Activated T-cell treated with anti-CD3 and anti-CD28 coated beads, Interleukin-2, amount 50 U/mL, for 72 hours (primary cell): ENCODE measurements at places on chromosomes 5 and 9. TPM values are rescaled to one million over a fixed set of nuclear protein-coding genes. Genes with fewer than 3 reads are reported as not detected.
A peak's percentile ranks its signal among the peaks of the same experiment; 100 is the strongest.

LEAP2 gene
- total RNA-seq, result 5.0 TPM

ARPC5L gene
- 125 TPM for total RNA-seq

CD274 gene
- total RNA-seq, result 16.4 TPM

PROB1 gene
- total RNA-seq, result 3.1 TPM

DNA sequence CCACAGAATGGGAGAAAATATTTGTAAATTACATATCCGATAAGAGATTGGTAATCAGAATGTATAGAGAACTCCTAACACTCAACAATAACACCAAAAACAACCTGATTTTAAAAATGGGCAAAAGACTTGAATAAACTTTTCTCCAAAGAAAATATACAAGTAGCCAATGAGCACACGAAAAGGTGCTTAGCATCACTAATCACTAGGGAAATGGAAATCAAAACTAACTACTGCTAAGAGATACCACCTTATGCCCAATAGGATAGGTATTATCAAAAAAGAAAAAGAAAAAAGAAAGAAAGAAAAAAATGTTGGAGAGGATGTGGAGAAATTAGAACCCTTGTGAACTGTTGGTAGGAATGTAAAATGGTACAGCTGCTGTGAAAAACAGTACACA is 212.1 kb downstream of the TLR4 start:
- no peak for DNase-seq
- no peaks in the 10 kb centered on the region for H3K4me1 ChIP-seq
- H3K36me3 ChIP-seq, result peaks cover 5% of the 10 kb centered on the region
- H3K27me3 ChIP-seq, result no peaks in the 10 kb centered on the region
- no peak overlapping the region for H3K4me3 ChIP-seq
- no peak overlapping the region for H3K27ac ChIP-seq

GRCh38 chr9:86868616-86869015 is 78.7 kb downstream of the GAS1 start:
- no peak for DNase-seq
- H3K27ac ChIP-seq, result no peak overlapping the region
- no peak overlapping the region for H3K4me3 ChIP-seq
- no peaks in the 10 kb centered on the region for H3K4me1 ChIP-seq
- no peaks in the 10 kb centered on the region for H3K36me3 ChIP-seq

GRCh38 chr9:107759009-107759822 is 269.6 kb upstream of the KLF4 start:
- no peaks in the 10 kb centered on the region for H3K27me3 ChIP-seq
- H3K36me3 ChIP-seq, result no peaks in the 10 kb centered on the region
- DNase-seq, result no peak
- H3K4me1 ChIP-seq, result no peaks in the 10 kb centered on the region

DNA sequence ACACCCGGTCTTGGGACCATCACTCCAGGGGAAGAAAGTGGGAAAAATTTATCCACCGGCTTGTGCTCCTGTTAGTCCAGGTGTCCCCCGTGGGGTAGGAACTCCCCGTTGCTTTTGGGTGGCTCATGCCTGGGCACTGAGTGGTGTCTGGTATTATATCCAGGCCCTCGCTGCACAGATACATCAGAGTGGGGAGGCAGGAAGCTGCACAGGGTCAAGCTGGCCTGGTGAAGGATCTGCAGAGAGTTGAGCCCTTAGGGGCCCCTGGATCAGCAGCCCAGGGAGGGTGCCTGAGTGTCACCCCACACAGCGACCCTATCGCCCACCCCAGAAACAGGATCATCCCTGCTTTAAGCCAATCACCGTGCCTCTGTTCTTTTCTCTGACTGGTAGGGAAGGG is 24.4 kb upstream of the COL5A1 start:
- DNase-seq, result no peak
- no peak overlapping the region for H3K4me3 ChIP-seq
- H3K4me1 ChIP-seq, result no peaks in the 10 kb centered on the region
- no peak overlapping the region for H3K27ac ChIP-seq

DNA sequence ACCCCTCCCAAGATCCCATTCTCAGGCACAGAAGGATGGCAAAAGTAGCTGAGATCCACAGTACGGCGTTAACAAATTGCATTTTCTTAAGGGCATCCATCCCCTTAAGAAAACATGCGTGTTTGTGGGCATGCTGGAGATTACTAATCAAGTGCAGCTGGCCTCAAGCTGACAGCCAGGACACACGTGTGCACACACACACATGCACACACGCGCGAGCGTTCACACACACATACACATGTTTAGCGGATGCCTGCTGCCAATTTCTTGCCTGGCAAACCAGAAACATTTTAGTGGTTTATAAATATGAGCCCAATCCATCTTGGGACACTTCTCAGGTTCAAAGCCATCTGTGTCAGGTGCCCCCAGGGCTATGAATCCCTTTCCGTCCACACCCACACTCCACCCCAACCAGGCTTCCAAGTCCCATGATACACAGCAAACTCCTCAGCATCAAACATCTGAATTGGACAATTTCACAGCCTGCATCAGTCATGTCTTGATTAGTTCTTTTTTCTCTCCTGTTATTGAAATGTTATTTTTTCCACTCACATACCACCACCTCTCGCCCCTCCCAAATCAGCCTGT is 23.5 kb upstream of the SMIM23 start:
- H3K4me1 ChIP-seq, result peaks cover 14% of the 10 kb centered on the region
- H3K36me3 ChIP-seq, result peaks cover 6% of the 10 kb centered on the region
- no peak overlapping the region for H3K4me3 ChIP-seq
- peaks cover 31% of the 10 kb centered on the region for H3K27me3 ChIP-seq
- H3K27ac ChIP-seq, result no peak overlapping the region

GRCh38 chr9:115882911-115883310 is 270.7 kb upstream of the PAPPA start:
- no peaks in the 10 kb centered on the region for H3K4me1 ChIP-seq
- no peak overlapping the region for H3K27ac ChIP-seq
- no peaks in the 10 kb centered on the region for H3K27me3 ChIP-seq
- H3K4me3 ChIP-seq, result no peak overlapping the region
- no peaks in the 10 kb centered on the region for H3K36me3 ChIP-seq

GRCh38 chr5:56739990-56740389 is 75.4 kb upstream of the MAP3K1 start:
- H3K36me3 ChIP-seq, result peaks cover 2% of the 10 kb centered on the region
- DNase-seq, result no peak
- H3K4me3 ChIP-seq, result no peak overlapping the region

DNA sequence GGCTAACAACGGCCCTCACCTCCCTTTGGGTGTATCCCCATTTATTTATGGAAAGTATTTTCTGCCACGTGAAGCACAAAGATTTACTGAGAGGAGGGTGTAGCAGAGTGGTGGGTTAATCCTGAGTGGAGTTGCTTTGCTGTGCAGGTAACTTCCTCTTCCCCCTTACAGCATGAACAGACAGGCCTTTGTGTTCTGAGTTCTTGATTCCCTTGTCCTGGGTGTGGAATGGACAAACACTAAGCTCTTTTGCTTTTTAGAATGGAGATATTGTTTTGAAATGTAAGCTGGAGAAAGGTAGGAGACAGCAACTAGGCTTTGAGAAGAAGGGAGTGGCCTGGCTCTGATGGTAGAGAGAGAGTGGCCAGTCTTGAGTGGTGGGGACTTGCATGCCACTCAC is 17.1 kb upstream of the GLRX start:
- DNase-seq, result no peak
- no peaks in the 10 kb centered on the region for H3K27me3 ChIP-seq
- no peak overlapping the region for H3K4me3 ChIP-seq
- no peaks in the 10 kb centered on the region for H3K36me3 ChIP-seq
- H3K27ac ChIP-seq, result no peak overlapping the region
- H3K4me1 ChIP-seq, result peaks cover 51% of the 10 kb centered on the region

- peak overlapping the region; percentile 99 for H3K27ac ChIP-seq
- peaks cover 6% of the 10 kb centered on the region for H3K36me3 ChIP-seq
- peaks cover 51% of the 10 kb centered on the region for H3K4me1 ChIP-seq
- H3K27me3 ChIP-seq, result no peaks in the 10 kb centered on the region
- DNase-seq, result no peak
Measured at GRCh38 chr5:131514316-131515283, 120.4 kb downstream of the RAPGEF6 start.

GRCh38 chr5:131019601-131020315 is 145.3 kb downstream of the HINT1 start:
- H3K4me1 ChIP-seq, result no peaks in the 10 kb centered on the region
- no peak for DNase-seq
- no peak overlapping the region for H3K27ac ChIP-seq

DNA sequence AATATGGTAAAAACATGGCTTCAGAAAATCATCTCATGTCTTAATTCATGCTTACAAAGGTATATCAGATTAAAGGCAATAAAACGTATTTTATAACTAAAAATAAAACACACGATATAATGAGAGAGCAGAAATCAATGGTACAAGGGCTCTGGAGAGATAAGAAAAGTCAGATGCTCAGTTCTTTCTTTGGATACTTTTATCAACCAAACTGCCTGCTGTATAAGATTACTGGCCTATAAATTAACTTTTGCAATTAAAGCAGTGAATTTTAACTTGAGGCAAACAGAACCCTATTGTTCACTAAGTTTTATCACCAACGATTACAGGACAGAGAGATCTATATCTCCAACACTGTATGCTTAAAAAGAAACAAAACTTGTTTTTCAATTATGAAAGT is 42.1 kb upstream of the HNRNPA0 start:
- no peak overlapping the region for H3K4me3 ChIP-seq
- DNase-seq, result no peak
- H3K36me3 ChIP-seq, result no peaks in the 10 kb centered on the region

- H3K27ac ChIP-seq, result no peak overlapping the region
- H3K4me3 ChIP-seq, result no peak overlapping the region
- H3K4me1 ChIP-seq, result peaks cover 14% of the 10 kb centered on the region
- no peak for DNase-seq
- peaks cover 5% of the 10 kb centered on the region for H3K36me3 ChIP-seq
Measured at GRCh38 chr5:1502046-1502736, 21.6 kb downstream of the LPCAT1 start.

DNA sequence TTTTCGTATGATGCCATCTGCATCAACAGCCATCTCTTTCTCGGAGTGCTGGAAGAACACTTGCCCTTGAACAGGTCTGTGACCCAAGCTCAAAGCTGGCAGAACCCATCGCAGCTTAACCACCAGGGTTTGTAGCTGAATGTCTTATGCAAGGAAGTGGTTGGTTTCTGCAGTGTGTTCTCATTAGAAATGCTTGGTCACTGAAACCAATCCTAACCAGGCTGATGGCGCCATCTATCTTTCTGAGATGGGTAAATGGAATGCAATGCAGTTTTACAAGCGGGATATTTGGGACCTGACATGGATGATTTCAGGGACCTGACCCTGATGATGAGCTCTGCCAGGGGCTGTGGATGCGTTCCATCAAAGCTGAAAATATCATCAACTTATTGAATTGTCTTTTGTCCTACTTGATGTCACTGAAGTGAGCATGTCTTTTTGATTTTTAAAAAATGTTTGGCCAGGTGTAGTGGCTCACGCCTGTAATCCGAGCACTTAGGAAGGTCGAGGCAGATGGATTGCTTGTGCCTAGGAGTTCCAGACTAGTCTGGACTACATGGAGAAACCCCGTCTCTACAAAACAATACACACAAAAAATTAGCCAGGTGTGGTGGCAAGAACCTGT is 28.7 kb downstream of the DMRT3 start:
- H3K36me3 ChIP-seq, result no peaks in the 10 kb centered on the region
- H3K27ac ChIP-seq, result no peak overlapping the region
- DNase-seq, result no peak
- H3K4me1 ChIP-seq, result peaks cover 19% of the 10 kb centered on the region

DNA sequence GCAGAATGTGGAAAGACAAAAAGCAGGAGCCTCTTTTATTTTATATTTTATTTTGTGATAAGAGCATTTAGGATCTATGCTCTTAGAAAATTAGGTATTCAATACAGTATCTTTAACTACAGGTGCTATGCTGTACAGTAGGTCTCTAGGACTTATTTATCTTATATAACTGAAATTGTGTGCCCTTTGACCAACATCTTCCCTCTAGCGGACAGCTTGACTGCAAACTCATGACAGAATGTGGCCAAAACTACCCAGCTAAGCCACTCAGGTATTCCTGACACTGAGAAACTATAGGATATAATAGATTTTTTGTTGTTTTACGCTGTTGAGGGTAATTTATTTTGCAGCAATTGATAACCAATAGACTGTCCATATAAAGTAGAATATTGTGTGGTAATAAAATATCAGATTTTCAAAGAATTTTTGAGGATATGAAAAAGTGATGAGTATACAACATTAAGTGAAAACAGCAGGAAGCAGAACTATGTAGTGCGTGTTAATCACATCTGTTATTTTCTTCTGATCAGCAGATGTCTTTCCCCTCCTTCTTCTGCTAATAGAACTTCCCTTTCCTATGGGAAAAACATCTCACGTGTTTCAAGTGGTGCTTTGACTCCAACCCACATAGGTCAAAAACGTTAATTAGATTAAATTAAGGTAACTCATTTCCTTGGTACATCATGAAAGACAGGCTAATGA is 69.9 kb upstream of the SELENOP start:
- no peaks in the 10 kb centered on the region for H3K4me1 ChIP-seq
- no peak for DNase-seq
- H3K36me3 ChIP-seq, result no peaks in the 10 kb centered on the region
- no peak overlapping the region for H3K27ac ChIP-seq

GRCh38 chr9:71331603-71332002 is 210.2 kb upstream of the TRPM3 start:
- H3K4me3 ChIP-seq, result no peak overlapping the region
- no peak overlapping the region for H3K27ac ChIP-seq
- H3K27me3 ChIP-seq, result peaks cover 11% of the 10 kb centered on the region
- no peaks in the 10 kb centered on the region for H3K36me3 ChIP-seq
- no peak for DNase-seq

GRCh38 chr5:61394078-61394704 is 62.1 kb downstream of the ZSWIM6 start:
- no peak overlapping the region for H3K4me3 ChIP-seq
- H3K4me1 ChIP-seq, result peaks cover 2% of the 10 kb centered on the region

DNA sequence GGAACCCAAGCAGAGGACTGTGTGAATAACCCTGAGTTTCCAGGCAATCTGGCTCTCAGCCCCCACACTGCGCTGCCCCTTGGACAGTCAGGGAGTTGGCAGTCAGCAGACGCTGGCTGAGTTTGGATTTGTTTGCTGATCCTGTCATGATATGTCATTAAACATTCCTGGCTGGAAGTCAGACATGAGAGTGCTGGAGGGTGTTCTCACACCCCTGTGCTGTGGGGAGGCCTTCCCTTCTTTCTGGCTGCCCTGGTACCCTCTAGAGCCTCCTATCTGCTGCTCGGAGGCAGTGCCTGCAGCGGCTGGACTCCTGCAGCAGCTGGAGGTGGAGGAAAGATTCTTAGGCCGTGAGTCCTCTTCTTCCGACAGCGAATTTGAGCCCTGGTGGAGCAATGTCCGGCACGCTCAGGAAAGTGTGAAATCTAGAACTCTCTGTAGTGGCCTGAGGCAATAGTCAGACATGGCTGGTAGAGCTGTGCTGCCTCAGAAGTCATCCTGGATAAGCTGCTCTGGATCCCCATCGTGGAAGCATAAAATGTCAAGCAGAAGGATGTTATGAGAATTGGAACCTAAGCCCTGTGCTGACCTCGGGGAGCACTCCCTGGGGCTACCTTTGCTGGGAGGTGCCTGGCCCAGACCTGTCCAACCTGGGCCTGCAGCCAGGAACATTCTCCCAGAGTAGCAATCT is 72.0 kb downstream of the PDE8B start:
- no peak overlapping the region for H3K4me3 ChIP-seq
- H3K27ac ChIP-seq, result no peak overlapping the region
- no peaks in the 10 kb centered on the region for H3K36me3 ChIP-seq
- H3K4me1 ChIP-seq, result peaks cover 7% of the 10 kb centered on the region
- H3K27me3 ChIP-seq, result peaks cover 14% of the 10 kb centered on the region
